Activated naive CD8-positive, alpha-beta T cell treated with anti-CD3 and anti-CD28 coated beads, Interleukin-2, amount 10 ng/mL, durations not matched to agents 7 days and 5 days (primary cell): ENCODE measurements at places on chromosomes 6 and 20. TPM values are rescaled to one million over a fixed set of nuclear protein-coding genes. Genes with fewer than 3 reads are reported as not detected.

Gene TREM2
- 1.9 TPM for total RNA-seq

- DNase-seq: no peak
Measured at GRCh38 chr6:165847407-165848085, 184.5 kb upstream of the PDE10A start.

GRCh38 chr20:14599613-14600012, 262.2 kb upstream of the FLRT3 start:
- DNase-seq: no peak

DNA sequence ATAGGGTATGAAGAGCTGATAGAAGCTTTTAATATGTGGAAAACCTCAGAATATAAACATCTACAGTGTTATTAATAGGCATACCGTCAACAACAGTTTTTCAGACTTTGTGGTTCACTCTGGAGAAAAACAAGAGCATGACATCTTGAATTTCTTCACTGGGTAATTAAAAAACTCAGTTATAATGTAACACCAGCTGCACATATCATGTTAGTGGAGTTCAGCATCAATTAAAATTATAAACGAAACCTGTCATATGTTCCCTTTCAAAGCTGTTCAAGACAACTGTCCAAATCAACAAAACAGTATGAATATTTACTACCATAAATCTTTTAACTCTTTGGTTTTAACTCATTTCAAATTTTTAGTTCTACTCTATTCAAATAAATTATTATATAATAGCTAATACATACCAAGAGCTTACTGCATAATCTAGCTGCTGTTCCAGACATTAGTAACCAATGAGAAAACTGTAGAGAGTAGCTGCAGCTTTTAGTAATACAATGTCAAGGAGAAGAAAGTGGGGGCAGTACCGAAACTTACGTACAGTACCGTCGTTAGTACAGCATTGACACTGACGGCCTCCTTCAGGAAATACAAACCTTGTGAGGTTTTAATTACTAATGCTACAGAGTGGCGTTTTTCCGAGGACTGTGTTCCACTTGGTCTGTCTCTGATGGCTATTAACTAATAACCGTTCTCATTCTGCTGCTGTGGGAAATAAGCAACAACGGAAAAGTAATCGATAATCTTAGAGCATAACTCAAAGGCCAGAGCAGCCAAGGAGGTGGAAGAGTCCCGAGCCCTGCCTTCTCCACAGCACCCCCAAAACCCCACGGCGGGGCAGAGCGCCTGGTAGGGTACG, 532 bp upstream of the PM20D2 start:
- no peak for DNase-seq

Gene TNF
- total RNA-seq: 18.5 TPM
